ENCODE measurements at places on chromosomes 6 and 20. TPM values are rescaled to one million over a fixed set of nuclear protein-coding genes. Genes with fewer than 3 reads are reported as not detected.

IL17F gene
- total RNA-seq, result not detected

XKR7 gene
- total RNA-seq, result not detected

CST4 gene
- not detected for total RNA-seq

MYLK2 gene
- total RNA-seq, result 0.76 TPM

SOX12 gene
- 23.3 TPM for total RNA-seq

ELOVL2 gene
- under 0.01 TPM for total RNA-seq

IRF4 gene
- total RNA-seq, result 0.25 TPM

PLEKHG1 gene
- 6.7 TPM for total RNA-seq

IL22RA2 gene
- total RNA-seq, result not detected

MYCT1 gene
- 0.16 TPM for total RNA-seq

PAK5 gene
- not detected for total RNA-seq

PIM1 gene
- 33.6 TPM for total RNA-seq

ROS1 gene
- 1.1 TPM for total RNA-seq

ZC2HC1B gene
- total RNA-seq, result not detected

AGPAT4 gene
- 6.6 TPM for total RNA-seq

LRRN4 gene
- 224 TPM for total RNA-seq

ARHGAP18 gene
- total RNA-seq, result 21.2 TPM

HSPA1L gene
- total RNA-seq, result 0.76 TPM

DEFB114 gene
- not detected for total RNA-seq

PERP gene
- 43.3 TPM for total RNA-seq

RAET1L gene
- 0.65 TPM for total RNA-seq

PSMA7 gene
- total RNA-seq, result 420 TPM

CDC5L gene
- 11.9 TPM for total RNA-seq

RIMS1 gene
- total RNA-seq, result 1.1 TPM

DYNLT1 gene
- 99.3 TPM for total RNA-seq

HDGFL1 gene
- total RNA-seq, result not detected

PRSS16 gene
- total RNA-seq, result 2.0 TPM

HLA-DMB gene
- total RNA-seq, result 0.65 TPM

FAM135A gene
- 5.7 TPM for total RNA-seq

BACH2 gene
- 4.4 TPM for total RNA-seq

SYNGAP1 gene
- 2.3 TPM for total RNA-seq

MMP24 gene
- 63.9 TPM for total RNA-seq

DEFB124 gene
- not detected for total RNA-seq

PAX1 gene
- not detected for total RNA-seq

COL21A1 gene
- total RNA-seq, result not detected

C20orf144 gene
- total RNA-seq, result not detected

EPPIN gene
- total RNA-seq, result not detected

STX11 gene
- 1.6 TPM for total RNA-seq

ANKRD66 gene
- not detected for total RNA-seq

ETV7 gene
- total RNA-seq, result 0.33 TPM

GRIK2 gene
- total RNA-seq, result 1.1 TPM

HUS1B gene
- 0.16 TPM for total RNA-seq

TBC1D32 gene
- 1.8 TPM for total RNA-seq

MATN4 gene
- total RNA-seq, result not detected

SAMD5 gene
- 1.5 TPM for total RNA-seq

CHRNA4 gene
- not detected for total RNA-seq

CGA gene
- not detected for total RNA-seq

SULF2 gene
- total RNA-seq, result 55.0 TPM

CD24 gene
- total RNA-seq, result 1,378 TPM

ADAT2 gene
- 4.4 TPM for total RNA-seq
